Mucosa of gallbladder (tissue), 1 donor: ENCODE measurements at places on chromosomes 11 and 22. TPM values are rescaled to one million over a fixed set of nuclear protein-coding genes. Genes with fewer than 3 reads are reported as not detected.

DNA sequence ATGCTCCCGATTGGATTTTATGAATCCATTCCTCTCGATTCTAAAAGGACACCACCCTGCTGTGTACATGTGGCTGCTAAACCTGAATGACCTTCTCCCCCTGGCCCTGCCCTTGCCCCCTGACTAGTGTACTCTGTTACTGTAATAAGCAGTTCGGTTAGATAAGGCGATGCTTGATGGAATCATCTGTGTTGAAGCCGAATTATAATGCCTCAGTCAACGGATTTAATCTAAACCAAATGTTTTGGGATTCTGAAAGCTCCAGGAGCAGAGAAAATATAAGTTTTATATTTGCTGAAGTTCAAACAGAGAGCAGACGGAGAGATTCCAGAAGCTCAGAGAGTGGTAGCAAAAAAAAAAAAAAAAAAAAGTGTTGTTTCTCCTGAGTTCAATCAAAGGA lies 275.4 kb upstream of the MPPED2 start:
- DNase-seq: no peak

DNA sequence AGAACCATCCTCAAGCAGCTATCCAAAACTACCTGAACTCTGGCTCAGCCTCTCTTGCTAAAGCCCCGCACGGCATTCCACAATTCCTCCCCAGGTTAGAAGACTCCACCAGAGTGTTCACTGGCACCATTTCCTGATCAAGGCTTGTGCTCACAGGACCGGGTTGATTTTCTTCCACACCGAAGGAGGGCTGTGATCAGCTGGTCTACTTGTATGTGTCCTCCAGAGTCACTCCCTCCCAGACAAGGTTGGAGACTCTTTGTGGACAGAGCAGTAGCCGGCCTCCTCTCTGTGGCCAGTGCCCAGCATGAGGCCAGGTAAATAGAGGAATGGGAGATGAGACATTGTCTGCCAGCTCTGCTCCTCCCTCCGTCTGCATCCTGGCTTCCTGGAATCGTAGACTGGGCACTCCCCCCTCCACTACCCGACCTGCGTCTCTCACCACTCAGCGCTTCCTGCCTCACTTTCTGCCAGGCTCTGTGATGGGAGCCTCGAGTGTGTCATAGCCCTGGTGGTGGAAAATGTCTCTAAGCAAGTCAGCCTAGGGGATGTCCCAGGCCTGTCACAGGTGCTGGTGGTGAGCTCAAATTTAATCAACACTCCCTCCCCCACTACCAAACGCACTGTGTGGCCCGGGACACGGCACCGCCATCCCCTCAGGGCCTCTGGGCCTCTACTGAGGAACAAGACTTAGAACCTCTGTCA lies 12.5 kb upstream of the TMPRSS6 start:
- DNase-seq: peak; percentile 57

- DNase-seq: no peak
Measured at GRCh38 chr11:74713686-74714085, 17.5 kb downstream of the CHRDL2 start.

DNA sequence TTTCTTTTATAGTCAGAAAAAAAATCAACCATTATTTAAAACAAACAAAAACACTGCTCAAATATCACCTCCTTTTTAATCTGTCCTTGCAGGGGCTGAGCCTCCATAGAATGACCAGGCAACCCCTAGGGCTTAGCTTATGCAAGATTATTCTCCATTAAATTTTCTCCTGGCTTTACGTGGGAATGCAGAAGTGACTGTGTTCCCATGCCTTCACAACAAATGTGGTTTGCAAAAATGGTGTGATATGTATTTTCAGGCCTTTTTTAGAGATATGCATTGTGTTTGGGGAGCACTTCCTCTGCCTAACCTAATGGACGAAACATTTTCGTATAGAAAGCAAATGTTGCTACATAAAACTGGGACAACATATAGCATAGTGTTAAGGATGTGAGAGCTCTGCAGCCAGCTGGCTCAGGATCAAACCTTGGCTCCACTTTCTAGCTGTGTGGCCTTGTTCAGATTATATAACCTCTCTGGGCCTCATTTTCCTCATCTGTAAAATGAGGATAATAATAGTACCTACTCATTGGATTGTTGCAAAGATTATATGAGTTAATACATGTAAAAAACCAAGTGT lies 82.6 kb downstream of the PARVA start:
- DNase-seq: no peak

- DNase-seq: no peak
Measured at GRCh38 chr11:108865406-108865805, 200.5 kb downstream of the DDX10 start.

GRCh38 chr11:7967097-7967496 lies 1.9 kb upstream of the NLRP10 start:
- DNase-seq: no peak

The OR52I1 gene
- not detected for total RNA-seq

The AIFM3 gene
- total RNA-seq: 8.3 TPM

The ABCC8 gene
- total RNA-seq: 1.3 TPM

The SLC35E4 gene
- total RNA-seq: 4.6 TPM
